Femur (tissue), 1 donor: ENCODE measurements at places on chromosomes 16 and 17.

DNA sequence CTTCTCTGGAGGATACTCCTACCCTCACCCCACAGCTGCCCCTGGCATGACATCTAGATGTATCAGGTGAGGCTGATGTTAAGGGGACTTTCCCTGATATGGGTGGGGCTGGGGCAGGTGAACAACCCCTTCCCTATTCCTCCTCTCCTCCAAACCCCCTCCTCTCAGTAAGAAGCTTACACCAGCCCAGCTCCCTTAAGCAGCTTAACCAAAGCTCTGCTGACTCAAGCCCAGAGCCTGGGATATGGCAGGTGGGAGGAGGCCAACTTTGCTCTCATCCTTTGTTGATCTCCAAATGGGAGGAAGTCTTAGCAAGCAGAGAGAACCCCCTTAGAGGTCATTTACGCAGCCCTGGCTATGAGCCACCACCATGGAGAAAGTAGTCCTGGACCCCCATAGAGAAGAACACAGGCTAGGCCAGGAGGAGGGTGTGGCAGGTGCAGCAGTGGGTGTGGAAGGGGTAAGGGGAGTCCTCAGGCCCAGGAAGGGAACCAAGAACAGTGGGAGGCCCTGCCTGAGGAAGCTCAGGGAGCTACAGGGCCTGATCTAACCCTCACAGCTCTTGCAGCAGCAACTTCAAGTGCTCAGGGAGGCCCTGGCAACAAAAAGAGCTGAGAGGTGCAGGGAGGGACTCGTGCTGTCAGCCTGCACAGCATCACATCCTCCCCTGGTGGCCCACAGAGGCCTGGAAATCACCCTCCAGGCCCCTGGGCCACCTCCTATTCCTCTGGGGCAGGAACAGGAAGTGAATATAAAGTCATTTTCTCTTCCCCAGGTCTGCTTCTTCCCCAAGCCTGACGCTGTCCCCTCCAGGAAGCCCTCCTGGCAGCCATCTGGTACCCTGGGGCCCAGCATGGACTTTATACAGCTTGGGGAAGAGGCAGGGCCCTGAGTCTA is 2.9 kb downstream of the UNC119 start:
- no peak for DNase-seq

DNA sequence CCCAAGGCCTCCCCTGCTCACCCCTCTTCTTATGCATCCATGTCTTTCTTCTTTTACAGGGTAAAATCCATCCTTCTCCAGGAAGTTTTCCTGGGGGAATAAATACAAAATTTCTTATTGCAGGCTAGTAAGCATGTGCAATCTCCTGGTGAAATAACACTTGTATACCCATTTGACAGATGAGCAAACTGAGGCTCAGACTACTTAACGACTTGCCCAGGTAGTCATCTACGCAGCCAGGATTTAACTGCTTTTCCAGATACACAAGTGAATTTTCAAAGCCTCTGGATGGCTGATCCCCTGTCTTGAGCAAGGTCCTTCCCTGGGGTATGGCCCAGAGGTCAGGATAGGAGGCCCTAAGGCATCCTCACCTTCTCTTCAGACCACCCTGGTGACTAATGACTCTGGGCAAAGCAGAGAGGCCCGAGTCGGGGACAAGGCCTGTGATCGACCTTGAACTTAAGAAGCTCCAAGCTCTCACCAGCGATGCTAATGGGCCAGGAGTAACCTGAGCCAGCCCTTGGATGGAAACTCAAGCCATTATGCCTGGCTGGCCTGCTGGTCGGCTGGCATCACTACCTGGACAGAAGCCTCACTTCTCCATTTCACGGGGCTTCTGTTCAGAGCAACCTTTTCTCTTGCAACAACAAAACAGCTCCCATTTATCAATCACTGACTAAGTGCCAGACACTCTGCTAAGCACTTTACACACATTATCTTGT is 33.1 kb downstream of the ZNF423 start:
- DNase-seq = peak; percentile 46

DNA sequence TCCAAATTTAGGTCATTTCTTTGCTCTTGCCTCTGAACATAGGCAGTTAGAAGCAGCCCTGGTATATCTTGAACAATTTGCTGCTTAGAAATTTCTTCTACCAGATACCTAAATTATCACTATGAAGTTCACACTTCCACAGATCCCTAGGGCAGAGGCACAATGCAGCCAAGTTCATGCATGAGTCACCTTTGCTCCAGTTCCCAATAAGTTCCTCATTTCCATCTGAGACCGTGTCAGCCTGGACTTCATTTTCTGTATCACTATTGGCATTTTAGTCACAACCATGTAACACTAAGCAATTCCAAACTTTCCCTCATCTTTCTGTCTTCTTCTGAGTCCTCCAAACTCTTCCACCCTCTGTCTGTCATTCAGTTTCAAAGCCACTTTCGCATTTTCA is 45.0 kb downstream of the KCNJ16 start:
- no peak for DNase-seq

GRCh38 chr17:53420035-53420641 is 402.6 kb upstream of the KIF2B start:
- DNase-seq = no peak

DNA sequence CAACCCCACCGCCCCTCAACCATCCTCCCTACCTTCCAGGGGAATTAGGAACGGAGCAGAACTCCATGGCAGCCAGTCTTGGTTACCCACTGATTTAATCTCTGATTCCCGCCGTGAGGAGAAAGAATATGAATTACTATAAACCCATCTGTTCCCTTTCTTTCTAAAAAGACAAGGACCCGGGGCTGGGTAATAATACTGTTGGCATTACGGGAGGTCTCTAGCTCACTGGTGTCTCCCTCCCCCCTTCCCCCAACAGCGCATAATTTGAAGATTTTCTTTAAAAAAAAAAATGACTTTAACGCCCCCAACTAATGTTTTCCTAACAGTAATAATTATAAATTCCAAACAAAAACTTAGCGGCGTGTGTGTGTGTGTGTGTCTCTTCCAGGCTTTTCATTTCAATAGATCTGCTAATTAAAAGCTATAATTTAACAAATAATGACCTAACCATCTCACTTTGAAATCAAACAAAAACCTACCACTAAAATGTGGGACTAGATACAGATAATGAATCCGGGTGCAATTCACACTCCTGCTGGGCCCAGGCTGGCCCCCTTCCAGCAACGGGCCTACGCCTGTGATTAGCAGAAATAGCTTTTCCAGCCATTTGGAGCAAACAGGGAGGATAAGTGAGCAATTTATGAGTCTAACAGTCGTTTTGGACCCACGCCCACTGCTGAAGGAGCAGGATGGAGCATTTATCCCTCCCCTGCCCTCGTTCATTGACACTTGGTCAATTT is 18.2 kb upstream of the BHLHA9 start:
- DNase-seq = peak; percentile 69

GRCh38 chr17:66576473-66576872 is 258.4 kb upstream of the CACNG5 start:
- no peak for DNase-seq

DNA sequence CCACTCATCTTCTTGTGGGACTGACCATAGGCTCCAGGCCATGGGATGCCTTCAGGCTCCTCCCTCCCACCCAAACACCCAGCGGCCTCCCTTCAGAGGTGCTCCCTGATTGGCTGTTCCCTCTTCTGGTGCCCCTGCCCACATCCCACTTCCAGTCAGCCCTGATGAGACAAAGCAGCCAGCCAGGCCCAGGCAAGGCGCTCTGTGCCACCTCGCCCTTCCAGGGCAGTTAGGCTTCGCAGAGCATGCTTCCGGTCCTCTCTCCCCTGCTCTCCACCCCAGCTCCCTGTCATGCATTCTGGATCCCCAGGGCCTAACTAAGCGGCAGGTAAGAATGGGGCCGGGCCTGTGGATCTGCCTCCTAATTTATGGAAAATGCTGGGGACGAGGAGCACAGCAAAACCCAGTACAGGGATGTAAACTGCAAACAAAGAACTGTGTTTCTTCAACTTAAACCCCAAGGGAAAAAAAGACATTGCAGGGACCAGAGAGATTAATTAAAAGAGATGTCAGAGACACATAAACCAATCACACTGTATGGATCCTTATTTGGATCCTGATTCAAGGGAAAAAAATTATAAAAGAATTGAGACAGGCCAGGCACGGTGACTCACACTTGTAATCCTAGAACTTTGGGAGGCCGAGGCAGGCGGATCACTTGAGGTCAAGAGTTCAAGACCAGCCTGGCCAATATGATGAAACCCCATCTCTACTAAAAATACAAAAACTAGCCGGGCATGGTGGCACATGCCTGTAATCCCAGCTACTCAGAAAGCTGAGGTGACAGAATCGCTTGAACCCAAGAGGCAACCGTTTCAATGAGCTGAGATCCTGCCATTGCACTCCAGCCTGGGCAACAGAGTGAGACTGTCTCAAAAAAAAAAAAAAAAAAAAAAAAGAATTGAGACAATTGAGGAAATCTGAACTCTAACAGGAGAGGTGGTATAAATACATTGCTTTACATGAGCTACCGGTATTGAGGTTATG is 26.0 kb downstream of the ZDHHC7 start:
- no peak for DNase-seq

DNA sequence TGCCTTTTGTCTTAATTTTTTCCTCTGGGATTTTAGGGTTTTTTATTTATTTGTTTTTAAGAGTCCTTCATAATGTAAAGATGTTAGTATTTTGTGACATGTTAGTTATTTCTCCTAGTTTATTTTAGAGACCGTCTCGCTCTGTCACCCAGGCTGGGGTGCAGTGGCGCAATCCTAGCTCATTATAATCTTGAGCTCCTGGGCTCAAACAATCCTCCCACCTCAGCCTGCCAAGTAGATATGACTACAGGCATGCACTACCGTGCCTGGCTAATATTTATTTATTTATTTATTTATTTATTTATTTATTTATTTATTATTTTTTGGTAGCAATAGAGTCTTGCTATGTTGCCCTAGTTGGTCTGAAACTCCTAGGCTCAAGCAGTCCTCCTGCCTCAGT is 37.4 kb upstream of the ARHGAP17 start:
- DNase-seq = no peak

DNA sequence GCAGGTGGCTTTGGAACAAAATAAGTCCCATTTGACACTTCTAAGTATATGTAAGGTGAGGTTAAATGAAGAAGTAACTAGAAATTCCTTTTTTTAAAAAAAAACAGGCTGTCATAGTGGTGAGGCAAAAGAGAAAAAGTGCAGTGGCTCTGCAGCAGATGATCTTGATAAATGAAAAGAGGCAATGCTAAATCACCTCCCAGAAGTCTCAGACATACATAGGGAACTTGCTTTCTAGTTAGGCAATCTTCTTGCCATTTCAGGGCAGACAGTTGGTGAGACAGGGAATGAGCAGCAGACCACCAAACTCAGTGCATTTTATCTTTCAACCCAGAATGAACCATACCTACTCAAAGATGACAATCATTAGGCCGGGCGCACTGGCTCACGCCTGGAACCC is 90.8 kb downstream of the MYO1D start:
- DNase-seq = no peak

DNA sequence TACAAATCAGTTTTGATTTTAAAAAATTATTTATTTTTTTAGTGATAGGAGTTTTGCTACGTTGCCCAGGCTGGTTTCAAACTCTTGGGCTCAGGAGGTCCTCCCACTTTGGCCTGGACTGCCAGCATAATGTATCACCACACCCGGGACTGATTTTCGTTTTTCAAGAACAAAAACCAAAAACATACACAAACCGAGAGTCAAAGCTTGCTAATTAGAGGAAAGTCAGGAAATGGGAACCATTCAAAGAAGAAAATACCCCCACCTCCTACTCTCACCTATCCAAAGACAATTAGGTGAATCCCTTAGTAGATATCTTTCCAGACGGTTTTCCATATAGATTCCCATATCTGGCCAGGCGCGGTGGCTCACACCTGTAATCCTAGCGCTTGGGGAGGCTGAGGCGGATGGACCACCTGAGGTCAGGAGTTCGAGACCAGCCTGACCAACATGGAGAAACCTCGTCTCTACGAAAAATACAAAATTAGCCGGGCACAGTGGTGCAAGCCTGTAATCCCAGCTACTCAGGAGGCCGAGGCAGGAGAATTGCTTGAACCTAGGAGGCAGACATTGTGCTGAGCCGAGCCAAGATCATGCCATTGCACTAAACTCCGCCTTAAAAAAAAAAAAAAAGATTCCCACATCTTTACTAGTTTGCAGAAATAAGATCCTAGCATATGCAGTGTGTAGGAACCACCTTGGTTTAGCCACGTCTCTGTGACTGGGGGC is 883 bp upstream of the SPN start:
- DNase-seq = no peak

DNA sequence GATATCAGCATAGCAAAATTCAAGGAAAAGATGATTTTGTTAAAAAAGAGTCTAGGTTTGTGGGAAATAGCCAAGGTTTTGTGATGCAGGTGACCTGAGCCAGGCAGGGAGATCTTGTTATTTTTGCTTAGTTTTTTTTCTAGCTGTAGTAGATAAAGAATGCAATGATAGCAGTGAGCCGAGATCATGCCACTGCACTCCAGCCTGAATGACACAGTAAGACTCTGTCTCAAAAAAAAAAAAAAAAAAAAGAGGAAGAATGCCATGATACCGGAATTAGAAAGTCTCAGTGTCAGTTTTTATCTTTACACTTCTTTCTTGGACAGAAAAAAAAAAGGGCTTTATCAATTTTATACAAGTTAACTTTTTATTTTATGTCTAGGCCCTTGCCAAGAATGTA is 27.5 kb downstream of the TMEM238L start:
- no peak for DNase-seq

- no peak for DNase-seq
These were observed 21.6 kb downstream of the ZNF276 start for GRCh38 chr16:89742948-89743347.

DNA sequence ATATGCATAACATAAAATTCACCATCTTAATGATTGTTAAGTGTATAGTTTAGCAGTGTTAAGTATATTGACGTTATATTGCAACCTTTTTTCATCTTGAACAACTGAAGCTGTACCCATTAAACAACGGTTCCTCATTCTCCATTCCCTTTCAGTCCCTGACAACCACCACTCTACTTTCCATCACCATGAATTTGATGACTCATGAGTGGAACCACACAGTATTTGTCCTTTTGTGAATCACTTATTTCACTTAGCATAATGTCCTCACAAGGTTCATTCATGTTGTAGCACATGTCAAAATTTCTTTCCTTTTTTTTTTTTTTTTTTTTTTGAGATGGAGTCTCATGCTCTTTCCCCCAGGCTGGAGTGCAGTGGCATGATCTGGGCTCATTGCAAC is 46.0 kb downstream of the HOXB1 start:
- no peak for DNase-seq

- no peak for DNase-seq
These were observed 29.8 kb upstream of the DLX3 start for GRCh38 chr17:50024808-50025207.

DNA sequence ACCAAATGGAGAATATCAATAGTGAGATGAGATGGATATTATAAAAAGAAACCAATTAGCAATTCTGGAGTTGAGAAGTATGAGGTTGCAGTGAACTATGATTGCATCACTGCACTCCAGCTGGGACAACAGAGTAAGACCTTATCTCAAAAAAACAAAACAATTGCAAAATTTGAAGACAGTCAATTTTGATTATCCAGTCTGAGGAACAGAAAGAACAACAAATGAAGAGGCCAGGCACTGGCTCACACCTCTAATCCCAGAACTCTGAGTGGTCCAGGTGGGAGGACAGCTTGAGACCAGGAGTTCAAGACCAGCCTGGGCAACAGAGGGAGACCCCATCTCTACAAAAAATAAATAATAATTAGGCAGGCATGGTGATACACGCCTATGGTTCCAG is 35.0 kb downstream of the USP32 start:
- DNase-seq = no peak
